Stimulated activated CD4-positive, alpha-beta T cell treated with anti-CD3 and anti-CD28 coated beads, Interleukin-1b, Interleukin-23, amount 100 ng/mL, for 48 hours (primary cell): ENCODE measurements at places on chromosomes 11 and 22.

DNA sequence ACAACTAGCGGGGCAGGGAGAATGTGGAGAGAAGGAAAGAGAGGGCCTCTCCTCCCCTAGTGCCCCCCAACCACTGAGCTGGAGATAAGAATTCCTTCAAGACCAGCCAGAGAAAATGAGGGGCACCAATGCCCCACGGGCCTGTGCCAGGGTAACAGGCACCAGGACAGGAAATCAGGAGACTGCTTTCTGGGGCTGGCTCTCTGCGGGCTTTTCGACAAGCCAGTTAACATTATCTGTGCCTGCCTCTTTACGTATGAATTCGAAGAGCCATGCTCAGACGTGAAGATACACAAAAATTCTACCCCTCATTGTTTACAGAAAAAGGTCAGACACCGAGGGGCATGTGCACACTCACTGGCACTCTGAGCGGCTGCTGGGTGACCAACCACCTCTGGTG lies 52.1 kb downstream of the MYH9 start:
- no peak for DNase-seq

DNA sequence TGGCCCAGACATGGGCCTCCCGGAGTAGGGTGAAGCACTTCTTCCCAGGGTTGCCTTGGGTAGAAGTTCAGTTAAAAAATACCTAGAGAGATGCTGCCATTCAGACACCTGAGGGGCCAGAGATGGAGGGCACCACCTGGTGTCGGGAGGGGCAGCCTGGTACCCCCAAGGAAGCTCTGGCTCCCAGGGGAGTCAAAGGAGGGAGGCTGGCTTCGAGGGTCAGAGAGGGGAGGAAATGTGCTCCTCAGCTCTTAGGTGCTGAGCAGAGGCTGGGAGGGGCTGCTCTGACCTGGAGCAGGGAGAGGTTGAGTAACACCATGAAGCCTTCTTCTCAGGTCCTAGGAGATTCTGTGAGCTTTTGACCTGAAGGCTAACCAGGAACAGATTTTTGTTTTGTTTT lies 1.1 kb downstream of the USP35 start:
- DNase-seq = no peak

DNA sequence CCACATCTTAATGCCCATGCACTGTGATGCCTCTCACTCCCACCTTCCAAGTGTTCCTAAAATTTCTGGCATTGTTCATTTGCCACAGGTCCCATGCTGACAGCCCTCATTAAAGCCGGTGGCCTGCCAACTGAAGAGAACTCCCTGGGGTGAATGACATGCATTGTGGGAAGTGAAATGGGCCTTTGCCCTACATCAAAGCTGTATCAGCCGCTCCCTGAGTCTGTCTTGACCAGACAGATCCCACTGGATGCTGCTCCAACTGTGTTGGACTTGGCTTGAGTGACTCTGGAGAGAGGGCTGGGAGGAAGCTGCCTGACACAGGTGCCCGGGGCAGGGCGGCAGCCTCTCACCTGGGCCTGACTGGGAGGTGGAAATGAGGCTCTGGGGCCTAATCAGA lies 8.8 kb upstream of the SEC14L4 start:
- no peak for DNase-seq

GRCh38 chr11:92022499-92022898 lies 202.1 kb upstream of the FAT3 start:
- no peak for DNase-seq

- DNase-seq = no peak
Measured at GRCh38 chr11:12692229-12693075, 18.2 kb downstream of the TEAD1 start.

GRCh38 chr11:48125866-48126265 lies 90.7 kb upstream of the OR4B1 start:
- DNase-seq = no peak

- DNase-seq = no peak
Measured at GRCh38 chr11:128251140-128251539, 336.2 kb downstream of the ETS1 start.
